Aorta (tissue), 5 donors: ENCODE measurements at places on chromosomes 16 and 17. TPM values are rescaled to one million over a fixed set of nuclear protein-coding genes. Genes with fewer than 3 reads are reported as not detected.

DNA sequence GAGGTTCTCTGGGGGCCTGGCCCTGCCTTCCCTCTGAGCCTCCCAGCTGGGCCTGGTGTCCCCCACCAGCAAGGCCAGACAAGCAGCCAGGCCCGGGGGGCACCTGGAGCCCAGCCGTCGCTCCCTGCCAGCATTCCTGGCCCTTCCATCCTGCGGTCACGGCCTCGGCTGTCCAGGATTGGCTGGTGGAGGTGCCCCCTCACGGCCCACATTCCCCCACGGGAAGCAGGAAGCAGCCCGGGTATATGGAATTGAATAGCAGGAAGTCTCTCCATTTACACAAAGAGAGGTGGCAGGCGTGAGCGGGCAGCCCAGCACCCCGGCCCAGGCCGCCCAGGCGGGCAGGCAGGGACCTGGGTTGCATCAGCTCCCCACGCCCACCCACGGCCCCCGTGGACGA lies 14.5 kb downstream of the TRAF7 start:
- peaks cover 7% of the 10 kb centered on the region for H3K36me3 ChIP-seq
- DNase-seq = no peak
- no peaks in the 10 kb centered on the region for H3K27me3 ChIP-seq
- H3K4me1 ChIP-seq = no peaks in the 10 kb centered on the region
- no peak overlapping the region for H3K4me3 ChIP-seq

GRCh38 chr17:80892019-80892855 lies 99.4 kb upstream of the CHMP6 start:
- H3K36me3 ChIP-seq = no peaks in the 10 kb centered on the region
- H3K27me3 ChIP-seq = no peaks in the 10 kb centered on the region

GRCh38 chr17:48711128-48711527 lies 11.2 kb downstream of the PRAC1 start:
- H3K36me3 ChIP-seq = no peaks in the 10 kb centered on the region
- no peaks in the 10 kb centered on the region for H3K27me3 ChIP-seq
- H3K27ac ChIP-seq = no peak overlapping the region

- H3K4me3 ChIP-seq = no peak overlapping the region
- H3K36me3 ChIP-seq = no peaks in the 10 kb centered on the region
- H3K4me1 ChIP-seq = no peaks in the 10 kb centered on the region
- H3K27ac ChIP-seq = no peak overlapping the region
- H3K27me3 ChIP-seq = no peaks in the 10 kb centered on the region
These were observed 2.0 kb downstream of the NCBP3 start for GRCh38 chr17:3843935-3844516.

GRCh38 chr16:54630284-54630967 lies 300.2 kb upstream of the IRX5 start:
- no peaks in the 10 kb centered on the region for H3K36me3 ChIP-seq
- no peak overlapping the region for H3K4me3 ChIP-seq
- H3K4me1 ChIP-seq = no peaks in the 10 kb centered on the region
- no peak overlapping the region for H3K27ac ChIP-seq
- no peaks in the 10 kb centered on the region for H3K27me3 ChIP-seq

GRCh38 chr17:45230787-45231480 lies 9.2 kb downstream of the FMNL1 start:
- H3K4me1 ChIP-seq = no peaks in the 10 kb centered on the region
- H3K27ac ChIP-seq = no peak overlapping the region
- no peak overlapping the region for H3K4me3 ChIP-seq
- no peaks in the 10 kb centered on the region for H3K36me3 ChIP-seq
- H3K27me3 ChIP-seq = no peaks in the 10 kb centered on the region
- DNase-seq = no peak

GRCh38 chr17:57290981-57291380 lies 34.7 kb downstream of the MSI2 start:
- H3K36me3 ChIP-seq = no peaks in the 10 kb centered on the region
- H3K27ac ChIP-seq = no peak overlapping the region
- DNase-seq = no peak

Gene ZNF423
- 43.1 TPM for total RNA-seq

Gene CDH3
- 0.97 TPM for total RNA-seq

- no peak overlapping the region for H3K4me3 ChIP-seq
- DNase-seq = no peak
- no peaks in the 10 kb centered on the region for H3K27me3 ChIP-seq
These were observed 4.8 kb upstream of the N4BP1 start for GRCh38 chr16:48614759-48615158.

GRCh38 chr17:5194346-5194745 lies 2.7 kb upstream of the ZNF594 start:
- H3K27me3 ChIP-seq = no peaks in the 10 kb centered on the region
- H3K4me1 ChIP-seq = no peaks in the 10 kb centered on the region
- DNase-seq = no peak

Gene PRR11
- 2.9 TPM for total RNA-seq

Gene GINS2
- total RNA-seq = 0.60 TPM

Gene RAC3
- total RNA-seq = 0.57 TPM

Gene EVI2B
- total RNA-seq = 12.7 TPM

DNA sequence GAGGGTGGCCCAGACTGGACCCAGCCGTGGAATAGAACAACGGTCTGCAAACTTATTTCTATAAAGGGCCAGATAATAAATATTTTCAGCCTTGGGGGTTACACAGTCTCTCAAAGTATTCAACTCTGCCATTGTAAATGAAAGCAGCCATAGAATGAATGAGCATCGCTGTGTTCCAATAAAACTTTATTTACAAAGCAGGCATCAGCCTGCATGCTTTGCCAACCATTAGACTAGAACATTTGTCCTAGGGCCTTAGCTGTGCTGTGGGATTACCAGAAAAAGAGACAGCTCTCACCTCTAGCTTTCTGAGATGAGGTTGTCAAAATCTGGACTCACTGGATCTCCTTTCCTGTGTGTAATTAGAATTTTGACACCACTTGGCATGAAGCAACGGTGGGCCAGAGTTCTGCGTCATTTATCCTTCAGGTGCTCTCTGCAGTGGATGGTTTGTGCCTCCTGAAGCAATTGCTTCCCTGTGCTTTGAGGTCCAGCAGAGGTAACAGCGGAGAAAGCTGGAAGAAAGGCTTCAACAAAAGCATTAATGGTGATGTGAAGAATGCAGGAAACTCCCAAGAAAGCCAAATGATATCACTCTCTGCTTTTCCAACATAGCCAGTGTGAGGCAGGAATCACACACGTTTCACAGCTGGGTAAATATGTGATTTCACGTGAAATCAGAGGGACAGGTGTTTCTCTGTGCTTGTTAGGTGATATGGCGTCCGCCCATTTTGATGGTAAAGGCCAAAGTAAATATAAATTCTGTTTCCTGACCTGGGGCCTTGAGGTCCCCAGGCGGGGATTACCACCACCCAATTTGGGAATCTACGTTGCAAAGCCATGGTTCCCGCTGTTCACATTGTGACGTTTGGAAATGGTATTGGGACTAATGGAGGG lies 148.4 kb downstream of the PITPNC1 start:
- H3K4me3 ChIP-seq = no peak overlapping the region
- no peak overlapping the region for H3K27ac ChIP-seq
- no peak for DNase-seq
- no peaks in the 10 kb centered on the region for H3K4me1 ChIP-seq
- H3K27me3 ChIP-seq = no peaks in the 10 kb centered on the region

DNA sequence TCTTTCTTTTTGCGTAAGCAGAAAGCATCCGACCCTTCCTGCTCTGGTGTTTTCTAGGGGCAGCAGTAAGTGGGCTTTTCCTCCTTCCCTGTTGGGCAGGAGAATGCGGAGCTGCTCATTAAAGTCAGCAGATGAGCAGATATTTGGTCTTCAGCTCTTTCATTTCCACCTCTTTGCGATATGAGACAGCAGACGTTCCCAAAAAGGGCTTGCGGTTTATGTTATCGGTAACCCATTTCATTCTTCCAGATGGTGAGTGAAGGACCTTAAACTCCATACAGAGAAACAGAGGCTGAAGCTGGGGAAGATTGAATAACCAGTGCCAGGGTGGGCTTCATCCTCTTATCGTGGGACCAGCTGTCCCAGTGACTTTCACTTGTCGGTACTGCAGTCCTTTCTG lies 40.7 kb downstream of the KSR1 start:
- H3K4me1 ChIP-seq = no peaks in the 10 kb centered on the region
- no peaks in the 10 kb centered on the region for H3K27me3 ChIP-seq
- H3K27ac ChIP-seq = no peak overlapping the region
- H3K36me3 ChIP-seq = no peaks in the 10 kb centered on the region
- DNase-seq = no peak
- no peak overlapping the region for H3K4me3 ChIP-seq

GRCh38 chr17:74566132-74566753 lies 1.1 kb downstream of the CD300H start:
- no peaks in the 10 kb centered on the region for H3K27me3 ChIP-seq
- H3K4me1 ChIP-seq = no peaks in the 10 kb centered on the region
- H3K36me3 ChIP-seq = no peaks in the 10 kb centered on the region
- DNase-seq = no peak
- no peak overlapping the region for H3K4me3 ChIP-seq

Gene CLEC18B
- total RNA-seq = 1.2 TPM

Gene EFNB3
- 0.19 TPM for total RNA-seq

- H3K27ac ChIP-seq = no peak overlapping the region
- H3K36me3 ChIP-seq = no peaks in the 10 kb centered on the region
- no peaks in the 10 kb centered on the region for H3K27me3 ChIP-seq
- no peak for DNase-seq
- no peaks in the 10 kb centered on the region for H3K4me1 ChIP-seq
These were observed 26.7 kb downstream of the DNASE1 start for GRCh38 chr16:3681206-3681605.

GRCh38 chr17:45705123-45706009 lies 78.8 kb upstream of the CRHR1 start:
- H3K27ac ChIP-seq = no peak overlapping the region
- no peaks in the 10 kb centered on the region for H3K4me1 ChIP-seq
- DNase-seq = no peak
- no peaks in the 10 kb centered on the region for H3K27me3 ChIP-seq
- H3K36me3 ChIP-seq = no peaks in the 10 kb centered on the region

Gene FOXK2
- total RNA-seq = 58.8 TPM

- no peak overlapping the region for H3K27ac ChIP-seq
- no peaks in the 10 kb centered on the region for H3K36me3 ChIP-seq
- H3K4me3 ChIP-seq = no peak overlapping the region
- no peaks in the 10 kb centered on the region for H3K4me1 ChIP-seq
- DNase-seq = no peak
These were observed 7.7 kb downstream of the CCL18 start for GRCh38 chr17:36071751-36072150.

GRCh38 chr16:57042157-57043111 lies 49.9 kb upstream of the CPNE2 start:
- no peaks in the 10 kb centered on the region for H3K27me3 ChIP-seq
- no peak overlapping the region for H3K27ac ChIP-seq
- no peak overlapping the region for H3K4me3 ChIP-seq
- no peaks in the 10 kb centered on the region for H3K36me3 ChIP-seq
- no peaks in the 10 kb centered on the region for H3K4me1 ChIP-seq
- DNase-seq = no peak

GRCh38 chr16:70290949-70291519 lies 1.7 kb upstream of the AARS1 start:
- H3K4me1 ChIP-seq = peaks cover 2% of the 10 kb centered on the region
- H3K4me3 ChIP-seq = no peak overlapping the region
- no peaks in the 10 kb centered on the region for H3K27me3 ChIP-seq
- no peak overlapping the region for H3K27ac ChIP-seq

DNA sequence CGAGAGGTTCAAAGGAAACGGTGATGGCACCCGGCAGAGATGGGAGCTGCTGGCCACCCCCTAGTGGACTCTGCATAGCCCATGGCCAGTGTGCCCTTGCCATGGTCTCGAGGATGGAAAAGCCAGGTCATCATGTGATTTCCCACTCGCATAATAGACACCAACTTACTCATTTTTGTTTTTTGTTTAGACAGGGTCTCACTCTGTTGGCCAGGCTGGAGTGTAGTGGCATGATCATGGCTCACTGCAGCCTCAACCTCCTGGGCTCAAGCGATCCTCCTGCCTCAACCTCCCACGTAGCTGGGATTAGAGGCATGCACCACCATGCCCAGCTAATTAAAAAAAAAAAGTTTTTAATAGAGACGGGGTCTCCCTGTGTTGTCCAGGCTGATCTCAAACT lies 27.6 kb downstream of the LDHD start:
- H3K36me3 ChIP-seq = no peaks in the 10 kb centered on the region
- H3K27ac ChIP-seq = no peak overlapping the region
- no peaks in the 10 kb centered on the region for H3K4me1 ChIP-seq
- DNase-seq = no peak
- H3K27me3 ChIP-seq = no peaks in the 10 kb centered on the region

- no peaks in the 10 kb centered on the region for H3K27me3 ChIP-seq
- no peak overlapping the region for H3K4me3 ChIP-seq
- H3K27ac ChIP-seq = no peak overlapping the region
- no peaks in the 10 kb centered on the region for H3K4me1 ChIP-seq
- DNase-seq = no peak
These were observed 203.7 kb upstream of the COX10 start for GRCh38 chr17:13865650-13866049.

DNA sequence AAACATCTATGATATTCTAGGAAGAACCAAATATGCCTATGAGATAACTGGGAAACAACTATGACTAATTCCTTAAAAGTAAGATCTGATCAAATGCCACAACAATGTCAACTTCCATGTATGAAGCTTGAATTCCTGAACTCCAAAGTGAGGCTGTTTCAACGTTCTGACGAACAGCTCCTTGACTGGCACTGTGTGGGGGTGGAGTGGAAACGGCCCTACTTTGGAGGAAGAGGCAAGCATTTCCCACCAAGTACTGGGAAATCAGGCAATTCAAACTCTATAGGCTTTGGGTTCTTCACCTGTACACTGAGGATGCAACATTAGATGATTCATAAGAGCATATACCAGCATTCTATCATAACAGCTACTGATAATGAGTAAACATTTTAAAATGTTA lies 187.2 kb downstream of the CDK5R1 start:
- no peaks in the 10 kb centered on the region for H3K4me1 ChIP-seq
- H3K27ac ChIP-seq = peak overlapping the region; percentile 54
- H3K4me3 ChIP-seq = no peak overlapping the region
- H3K36me3 ChIP-seq = no peaks in the 10 kb centered on the region

Gene HOXB3
- total RNA-seq = 62.9 TPM

Gene CA7
- not detected for total RNA-seq

Gene RCVRN
- total RNA-seq = 0.23 TPM
